Left ventricle myocardium inferior (tissue), 1 donor: ENCODE measurements at places on chromosomes 1 and 21. TPM values are rescaled to one million over a fixed set of nuclear protein-coding genes. Genes with fewer than 3 reads are reported as not detected.

The FCRL4 gene
- total RNA-seq: not detected

The PLD5 gene
- 0.11 TPM for total RNA-seq

DNA sequence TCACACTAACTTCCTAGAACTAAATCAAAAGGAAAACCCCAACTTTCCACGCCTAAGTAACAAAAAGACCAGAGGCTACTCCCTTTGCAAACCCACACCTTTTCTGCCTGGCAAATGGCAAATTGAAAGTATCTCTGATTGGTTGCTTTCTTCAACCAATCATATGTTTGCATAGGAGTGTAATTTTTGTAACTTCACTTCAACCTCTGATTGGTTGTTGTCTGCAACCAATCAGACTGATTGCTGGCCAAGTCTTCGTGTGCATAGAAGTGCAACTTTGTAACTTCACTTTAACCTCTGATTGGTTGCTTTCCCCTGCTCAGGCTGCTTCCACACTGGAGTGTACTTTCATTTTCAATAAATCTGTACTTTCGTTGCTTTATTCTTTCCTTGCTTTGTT, 36.9 kb upstream of the PADI2 start:
- DNase-seq: no peak

DNA sequence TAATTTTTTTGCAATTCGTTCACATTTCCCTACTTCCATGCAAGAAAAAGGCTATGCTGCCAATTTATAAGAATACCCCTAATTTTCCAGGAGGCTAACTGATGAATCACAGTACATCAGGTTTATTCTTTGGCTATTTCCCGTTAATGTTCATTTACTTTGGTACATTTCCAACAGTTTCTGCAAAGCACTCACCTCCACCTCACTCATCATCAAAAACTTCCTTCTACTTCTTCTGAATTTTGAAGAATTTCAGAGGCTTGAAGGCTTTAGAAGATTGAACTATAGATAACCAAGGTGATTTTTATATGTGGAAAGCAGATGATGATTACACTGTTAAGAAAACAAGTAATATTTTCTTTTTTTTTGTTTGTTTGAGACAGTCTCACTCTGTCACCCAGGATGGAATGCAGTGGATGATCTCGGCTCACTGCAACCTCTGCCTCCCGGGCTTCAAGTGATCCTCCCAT, 60.5 kb upstream of the HP1BP3 start:
- no peak for DNase-seq
